ENCODE measurements at places on chromosomes 1 and 21.
A peak's percentile ranks its signal among the peaks of the same experiment; 100 is the strongest.

DNA sequence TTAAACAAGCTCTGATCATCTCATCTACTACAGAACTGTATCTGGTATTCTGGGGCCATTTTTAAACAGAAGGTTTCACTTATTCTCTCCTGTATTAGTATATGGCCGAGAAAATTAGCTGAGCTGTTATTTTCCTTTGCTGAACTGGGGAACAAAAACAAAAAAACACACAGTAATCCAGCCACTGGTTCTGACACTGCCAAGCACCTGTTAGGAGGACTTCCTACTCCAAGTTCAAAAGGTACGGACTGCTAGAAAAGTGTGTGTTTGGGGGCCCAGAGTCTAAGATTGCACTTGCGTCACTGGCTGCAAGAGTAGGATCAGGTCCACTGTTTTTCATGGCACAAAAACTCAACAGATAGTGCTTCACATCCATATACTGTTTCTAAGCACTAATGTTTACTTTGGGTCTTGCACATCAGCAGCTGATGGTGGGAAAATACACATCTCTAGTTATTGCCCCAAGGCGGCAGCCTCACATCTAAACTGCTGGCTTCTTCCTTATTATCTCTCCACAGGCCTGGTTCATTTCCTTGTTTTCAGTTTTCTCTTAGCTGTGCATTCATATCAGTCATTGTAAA lies 226.1 kb downstream of the FGGY start:
- no peaks in the 10 kb centered on the region for H3K36me3 ChIP-seq
- no peak overlapping the region for H3K4me3 ChIP-seq
- H3K4me1 ChIP-seq: no peaks in the 10 kb centered on the region
- DNase-seq: no peak

DNA sequence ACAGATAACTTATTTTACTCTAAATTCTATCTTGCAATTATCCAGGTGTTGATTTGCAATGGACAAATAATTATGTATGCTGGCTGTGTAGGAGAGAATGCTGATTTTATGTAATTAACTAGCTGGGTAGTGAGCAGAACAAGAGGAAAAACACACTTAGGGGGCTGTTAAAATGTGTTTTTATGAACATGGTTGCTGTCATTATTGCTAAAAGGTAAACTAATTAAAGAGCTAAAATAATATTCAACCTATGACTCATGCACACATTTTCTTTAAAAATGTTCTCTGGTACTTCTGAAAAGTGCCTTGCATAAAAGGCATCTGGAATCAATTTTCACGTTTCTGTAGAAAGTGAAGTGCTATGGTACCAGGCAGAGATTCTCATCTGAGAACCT lies 192.8 kb upstream of the C8B start:
- no peaks in the 10 kb centered on the region for H3K4me1 ChIP-seq
- no peak overlapping the region for H3K27ac ChIP-seq
- no peak for DNase-seq
- peaks cover 22% of the 10 kb centered on the region for H3K27me3 ChIP-seq
- peaks cover 2% of the 10 kb centered on the region for H3K36me3 ChIP-seq

- no peak overlapping the region for H3K4me3 ChIP-seq
- H3K27ac ChIP-seq: no peak overlapping the region
- no peaks in the 10 kb centered on the region for H3K27me3 ChIP-seq
- H3K4me1 ChIP-seq: no peaks in the 10 kb centered on the region
Observed at GRCh38 chr1:105359457-105359856, 1609.8 kb downstream of the AMY1C start.

GRCh38 chr1:40679165-40679953 lies 12.1 kb upstream of the NFYC start:
- DNase-seq: no peak
- H3K36me3 ChIP-seq: no peaks in the 10 kb centered on the region
- no peaks in the 10 kb centered on the region for H3K4me1 ChIP-seq
- H3K27me3 ChIP-seq: peaks cover 6% of the 10 kb centered on the region
- H3K27ac ChIP-seq: no peak overlapping the region
- H3K4me3 ChIP-seq: no peak overlapping the region

GRCh38 chr1:17101261-17101660 lies 18.0 kb downstream of the PADI2 start:
- peaks cover 26% of the 10 kb centered on the region for H3K27me3 ChIP-seq
- no peak overlapping the region for H3K4me3 ChIP-seq
- H3K36me3 ChIP-seq: no peaks in the 10 kb centered on the region
- H3K27ac ChIP-seq: no peak overlapping the region
- H3K4me1 ChIP-seq: peaks cover 1% of the 10 kb centered on the region
- DNase-seq: no peak

DNA sequence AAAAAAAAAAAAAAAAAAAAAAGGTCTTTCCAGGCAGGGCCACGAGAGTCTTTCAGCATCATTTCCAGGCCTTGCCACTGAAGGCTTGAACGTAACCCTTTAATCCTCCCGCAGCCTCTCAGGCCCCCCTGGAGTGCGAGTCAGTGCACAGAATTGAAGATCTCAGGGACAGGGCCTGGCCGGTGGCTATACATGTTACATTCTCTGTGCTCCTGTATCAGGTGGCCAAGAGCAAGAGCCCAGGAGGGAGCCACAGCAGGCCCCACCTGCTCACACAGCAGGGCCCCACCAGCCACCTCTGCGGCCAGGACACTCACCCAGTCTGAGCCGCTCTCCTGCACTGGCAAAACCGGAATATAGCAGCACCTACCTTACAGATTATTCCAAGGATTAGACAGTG lies 34.1 kb upstream of the SLC25A33 start:
- no peak overlapping the region for H3K27ac ChIP-seq
- H3K27me3 ChIP-seq: peaks cover 30% of the 10 kb centered on the region
- no peak for DNase-seq
- H3K4me1 ChIP-seq: no peaks in the 10 kb centered on the region
- H3K4me3 ChIP-seq: no peak overlapping the region

GRCh38 chr1:3924825-3925220 lies 24.8 kb upstream of the C1orf174 start:
- H3K4me3 ChIP-seq: no peak overlapping the region
- H3K4me1 ChIP-seq: peaks cover 3% of the 10 kb centered on the region
- peaks cover 34% of the 10 kb centered on the region for H3K27me3 ChIP-seq
- DNase-seq: no peak

GRCh38 chr1:151653397-151653796 lies 41.5 kb downstream of the SNX27 start:
- no peaks in the 10 kb centered on the region for H3K27me3 ChIP-seq
- no peak for DNase-seq
- H3K4me1 ChIP-seq: peaks cover 19% of the 10 kb centered on the region
- no peak overlapping the region for H3K4me3 ChIP-seq
- peaks cover 5% of the 10 kb centered on the region for H3K36me3 ChIP-seq

- H3K27me3 ChIP-seq: no peaks in the 10 kb centered on the region
- DNase-seq: no peak
- H3K36me3 ChIP-seq: peaks cover 16% of the 10 kb centered on the region
- H3K27ac ChIP-seq: peak overlapping the region; percentile 84
- peak overlapping the region; percentile 23 for H3K4me3 ChIP-seq
- H3K4me1 ChIP-seq: peaks cover 60% of the 10 kb centered on the region
Observed at GRCh38 chr1:10515301-10515975, 40.7 kb downstream of the PEX14 start.

- H3K27ac ChIP-seq: no peak overlapping the region
- no peaks in the 10 kb centered on the region for H3K27me3 ChIP-seq
- peaks cover 2% of the 10 kb centered on the region for H3K4me1 ChIP-seq
- no peak for DNase-seq
- H3K4me3 ChIP-seq: no peak overlapping the region
Observed at GRCh38 chr1:11180342-11180744, 8.8 kb upstream of the ANGPTL7 start.

- H3K4me3 ChIP-seq: no peak overlapping the region
- no peaks in the 10 kb centered on the region for H3K27me3 ChIP-seq
- H3K4me1 ChIP-seq: peaks cover 4% of the 10 kb centered on the region
- peaks cover 4% of the 10 kb centered on the region for H3K36me3 ChIP-seq
- no peak overlapping the region for H3K27ac ChIP-seq
Observed at GRCh38 chr21:36388835-36389234, 3.6 kb downstream of the CHAF1B start.

DNA sequence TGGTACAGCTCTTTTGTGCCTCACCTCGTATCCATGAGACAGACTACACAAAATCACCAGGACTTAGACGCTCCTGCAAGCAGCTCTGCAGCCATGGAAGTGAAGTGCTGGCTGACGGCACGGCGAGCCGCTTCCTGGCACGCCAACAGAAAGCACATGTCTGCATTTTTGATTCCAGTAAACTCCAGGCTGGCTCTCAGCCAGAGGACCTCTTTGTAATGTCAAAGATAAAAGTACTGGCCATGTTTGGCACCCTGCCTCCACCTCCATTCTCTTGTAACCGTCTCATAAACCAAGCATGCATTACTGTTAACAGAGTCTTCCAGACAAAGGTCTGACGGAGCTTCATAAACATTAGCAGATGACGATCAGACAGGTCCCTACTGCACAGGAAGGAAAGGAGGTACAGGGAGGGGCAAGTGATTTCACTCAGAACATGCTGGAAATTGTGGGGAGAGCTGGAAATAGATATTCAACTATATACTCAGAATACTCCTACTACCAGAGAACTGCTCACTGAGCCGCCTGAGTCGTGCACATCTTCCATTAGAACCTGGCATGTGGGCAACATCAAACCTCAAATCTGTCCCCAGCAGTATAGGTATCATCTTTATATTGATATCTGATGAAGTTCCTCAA lies 632.0 kb downstream of the SMYD3 start:
- no peaks in the 10 kb centered on the region for H3K4me1 ChIP-seq
- no peak for DNase-seq
- H3K4me3 ChIP-seq: no peak overlapping the region
- H3K27ac ChIP-seq: no peak overlapping the region
- peaks cover 5% of the 10 kb centered on the region for H3K36me3 ChIP-seq
- no peaks in the 10 kb centered on the region for H3K27me3 ChIP-seq

DNA sequence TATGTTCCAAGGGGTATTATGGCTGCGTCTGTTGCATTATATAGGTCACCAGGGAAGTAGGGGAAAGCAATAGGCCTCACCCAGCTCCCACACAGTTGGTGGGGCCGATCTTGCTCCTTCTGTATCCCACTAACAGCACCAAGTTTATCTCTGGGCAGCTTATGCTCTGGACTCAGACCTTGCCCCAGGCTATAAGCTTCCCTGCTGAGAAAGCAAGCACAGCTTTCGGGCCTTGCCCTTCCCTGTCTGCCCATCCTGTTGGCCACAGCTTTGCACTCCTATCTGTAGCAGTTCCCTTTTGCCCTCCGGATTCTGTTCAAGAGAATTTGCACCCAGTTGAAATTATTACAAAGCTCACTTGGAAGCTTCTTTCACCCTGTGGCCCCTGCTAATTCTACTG lies 12.9 kb downstream of the KCNE1 start:
- H3K27me3 ChIP-seq: peaks cover 48% of the 10 kb centered on the region
- no peak overlapping the region for H3K4me3 ChIP-seq
- H3K4me1 ChIP-seq: no peaks in the 10 kb centered on the region
- H3K36me3 ChIP-seq: no peaks in the 10 kb centered on the region
- DNase-seq: no peak
- no peak overlapping the region for H3K27ac ChIP-seq

GRCh38 chr1:37865348-37866120 lies 6.1 kb upstream of the MTF1 start:
- DNase-seq: no peak
- H3K4me1 ChIP-seq: no peaks in the 10 kb centered on the region
- H3K4me3 ChIP-seq: no peak overlapping the region

DNA sequence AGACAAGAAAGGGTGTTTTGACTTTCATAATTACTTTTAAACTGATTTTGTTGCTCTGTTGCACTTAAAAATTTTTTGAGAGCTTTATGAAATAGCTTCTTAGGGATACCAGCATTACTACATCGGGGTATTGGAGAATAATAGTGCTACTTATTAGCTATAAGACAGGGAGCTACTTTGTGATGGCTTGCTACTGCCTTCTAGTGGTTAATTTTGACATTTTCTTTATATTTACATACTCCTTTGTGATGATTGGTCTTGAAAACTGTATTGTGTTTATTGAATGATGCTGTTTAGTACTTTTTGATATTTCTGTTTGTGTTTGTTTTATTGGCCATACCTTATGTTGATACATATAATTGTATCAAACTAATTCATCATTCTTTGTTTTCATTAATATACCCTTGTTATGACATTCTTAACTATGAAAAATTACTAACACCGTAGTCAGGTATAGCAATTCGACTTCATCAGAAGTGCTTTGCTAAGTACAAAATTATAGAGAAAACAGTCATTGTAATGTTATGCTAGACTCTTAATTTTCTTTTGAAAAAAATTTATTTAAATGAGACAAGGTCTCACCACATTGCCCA lies 85.5 kb downstream of the CLIC4 start:
- H3K27ac ChIP-seq: no peak overlapping the region
- H3K4me1 ChIP-seq: no peaks in the 10 kb centered on the region
- no peaks in the 10 kb centered on the region for H3K27me3 ChIP-seq
- no peaks in the 10 kb centered on the region for H3K36me3 ChIP-seq

- H3K27me3 ChIP-seq: no peaks in the 10 kb centered on the region
- DNase-seq: no peak
- no peak overlapping the region for H3K27ac ChIP-seq
- H3K4me1 ChIP-seq: no peaks in the 10 kb centered on the region
Observed at GRCh38 chr1:76759950-76760349, 107.3 kb upstream of the ST6GALNAC5 start.

DNA sequence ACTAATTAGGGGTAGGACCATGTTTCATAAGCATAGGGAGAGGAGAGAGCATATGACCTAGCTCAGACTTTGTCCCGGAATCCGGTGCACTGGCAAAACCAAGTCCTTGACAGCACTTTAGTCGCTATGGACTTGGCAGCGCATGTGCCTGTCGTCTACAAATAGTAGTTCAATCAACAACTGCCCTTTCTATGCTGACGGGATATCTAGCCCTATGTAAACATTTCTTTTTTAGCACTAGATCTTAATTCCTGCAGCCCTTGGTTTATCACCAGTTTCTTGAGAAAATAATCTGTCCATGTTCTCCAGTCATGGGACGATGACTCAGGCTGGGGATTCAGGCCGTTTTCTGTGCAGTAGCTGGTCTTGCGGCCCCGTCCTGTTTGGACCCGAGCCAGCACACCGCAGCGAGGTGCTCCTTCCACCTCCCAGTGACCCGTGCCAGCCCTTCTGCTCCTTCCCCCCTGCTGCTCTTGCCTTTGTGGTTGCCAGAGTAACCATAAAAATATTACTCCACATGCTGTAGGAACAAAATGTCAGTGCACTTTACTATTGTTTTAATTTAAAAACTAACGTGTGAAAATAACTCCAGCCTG lies 8.6 kb upstream of the MT1HL1 start:
- no peak overlapping the region for H3K27ac ChIP-seq
- peaks cover 23% of the 10 kb centered on the region for H3K27me3 ChIP-seq
- H3K4me1 ChIP-seq: no peaks in the 10 kb centered on the region
- H3K36me3 ChIP-seq: no peaks in the 10 kb centered on the region
- no peak overlapping the region for H3K4me3 ChIP-seq

DNA sequence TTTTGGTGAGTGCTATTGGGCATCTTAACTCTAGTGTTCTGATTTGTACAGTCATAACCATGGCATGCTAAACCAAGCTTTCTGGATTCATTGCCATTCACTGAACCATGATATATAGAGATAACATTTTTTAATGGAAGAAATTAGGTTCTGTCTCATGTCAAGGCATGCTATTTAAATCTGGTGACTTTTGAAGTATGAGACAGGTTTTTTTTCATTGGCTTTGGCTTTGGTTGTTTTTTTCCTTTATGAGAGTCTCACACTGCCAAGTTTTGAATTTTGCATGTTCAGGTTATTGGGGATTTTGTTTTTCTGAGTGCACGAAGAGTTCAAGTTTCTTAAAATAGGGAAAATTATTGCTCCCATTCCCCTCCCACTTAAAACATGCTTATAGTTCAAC lies 141.3 kb upstream of the ADAMTS5 start:
- H3K4me1 ChIP-seq: no peaks in the 10 kb centered on the region
- DNase-seq: no peak
- no peak overlapping the region for H3K27ac ChIP-seq
- H3K27me3 ChIP-seq: no peaks in the 10 kb centered on the region
